Suppressor macrophage treated with lipopolysaccharide for 1 hour (primary cell): ENCODE measurements at places on chromosomes 13 and 19.
A peak's percentile ranks its signal among the peaks of the same experiment; 100 is the strongest.

DNA sequence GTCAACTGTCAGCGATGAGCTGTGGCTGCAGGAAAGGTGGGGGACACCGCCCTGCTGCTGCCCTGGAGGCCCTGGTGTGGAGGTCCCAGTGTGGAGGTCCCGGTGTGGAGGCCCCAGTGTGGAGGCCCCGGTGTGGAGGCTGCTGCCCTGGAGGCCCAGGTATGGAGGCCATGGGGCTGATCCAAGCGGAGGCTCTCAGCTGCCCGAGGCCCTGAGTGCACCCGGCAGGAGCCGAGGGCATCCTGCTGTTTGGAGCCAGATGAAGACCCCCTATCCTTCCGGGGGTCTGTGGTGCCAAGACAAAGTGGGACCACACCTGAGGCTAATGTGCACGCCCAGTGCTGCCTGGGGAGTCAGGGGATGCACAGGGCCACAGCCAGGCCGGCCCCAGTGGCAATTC is 210.4 kb upstream of the SOX1 start:
- DNase-seq = no peak

GRCh38 chr19:2551864-2552185 is 75.9 kb downstream of the GADD45B start:
- no peak for DNase-seq

GRCh38 chr19:47663911-47664771 is 49.1 kb upstream of the EHD2 start:
- DNase-seq = peak; percentile 94

DNA sequence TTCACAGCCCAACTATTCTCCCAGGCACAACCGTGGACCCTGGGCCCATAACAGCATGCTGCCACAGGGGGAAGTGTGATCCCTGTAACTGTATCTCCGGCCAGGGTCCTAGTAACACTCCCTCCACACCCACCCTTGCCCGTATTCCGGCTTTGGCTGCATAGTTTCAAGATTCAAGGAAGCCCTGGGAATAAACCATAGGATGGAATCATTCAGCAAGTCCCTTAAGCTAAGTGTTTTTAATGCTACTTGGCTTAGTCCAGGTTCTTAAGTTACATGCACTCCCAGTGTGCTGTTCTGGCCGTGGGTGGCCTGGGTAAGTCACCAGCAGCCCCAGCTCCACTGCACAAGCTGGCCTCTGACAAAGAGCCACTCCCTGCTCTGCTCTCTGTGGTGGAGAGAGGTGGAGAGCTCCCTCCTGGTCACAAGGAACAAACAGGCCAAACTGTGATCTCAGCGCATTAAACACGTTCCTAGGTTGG is 532.4 kb upstream of the SGCG start:
- DNase-seq = no peak

DNA sequence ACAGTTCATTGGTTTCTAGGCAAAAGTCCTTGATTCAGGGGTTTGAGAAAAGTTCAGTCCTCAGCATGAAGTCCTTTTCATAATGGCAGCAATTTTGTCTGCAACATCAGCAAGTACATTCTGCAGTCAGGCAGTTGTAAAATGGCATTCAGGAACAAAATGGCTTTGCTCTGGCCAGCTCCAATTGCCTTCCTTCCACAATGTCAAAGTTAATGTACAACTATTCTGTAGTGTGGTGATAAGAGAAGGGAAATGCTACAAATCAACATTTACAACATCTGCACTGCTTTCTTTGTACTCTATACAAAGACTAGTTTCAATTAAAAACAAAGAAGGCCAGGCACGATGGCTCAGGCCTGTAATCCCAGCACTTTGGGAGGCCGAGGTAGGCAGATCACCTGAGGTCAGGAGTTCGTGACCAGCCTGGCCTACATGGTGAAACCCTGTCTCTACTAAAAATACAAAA is 1.8 kb upstream of the NEK3 start:
- no peak for DNase-seq

DNA sequence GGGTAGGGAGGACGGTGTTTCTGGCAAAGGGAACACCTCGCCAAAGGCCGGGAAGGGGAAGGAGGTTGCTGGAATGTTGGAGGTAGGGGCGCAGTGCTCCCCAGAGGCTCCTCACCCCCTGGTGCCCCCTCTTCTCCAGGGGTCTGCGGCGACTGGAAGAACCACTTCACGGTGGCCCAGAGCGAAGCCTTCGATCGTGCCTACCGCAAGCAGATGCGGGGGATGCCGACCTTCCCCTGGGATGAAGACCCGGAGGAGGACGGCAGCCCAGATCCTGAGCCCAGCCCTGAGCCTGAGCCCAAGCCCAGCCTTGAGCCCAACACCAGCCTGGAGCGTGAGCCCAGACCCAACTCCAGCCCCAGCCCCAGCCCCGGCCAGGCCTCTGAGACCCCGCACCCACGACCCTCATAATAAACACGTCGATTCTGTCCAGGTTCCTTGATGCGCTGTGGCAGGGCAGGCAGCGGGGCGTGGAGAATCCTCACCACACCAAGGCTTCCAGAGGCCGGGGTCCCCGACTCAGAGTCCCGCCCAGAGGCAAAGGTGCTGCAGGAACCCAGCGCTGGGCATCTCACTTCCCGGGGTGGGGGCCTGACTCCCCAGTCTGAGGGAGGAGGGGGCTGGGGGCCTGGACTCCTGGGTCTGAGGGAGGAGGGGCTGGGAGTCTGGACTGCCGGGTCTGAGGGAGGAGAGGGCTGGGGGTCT is 7.4 kb upstream of the SPACA4 start:
- DNase-seq = no peak

DNA sequence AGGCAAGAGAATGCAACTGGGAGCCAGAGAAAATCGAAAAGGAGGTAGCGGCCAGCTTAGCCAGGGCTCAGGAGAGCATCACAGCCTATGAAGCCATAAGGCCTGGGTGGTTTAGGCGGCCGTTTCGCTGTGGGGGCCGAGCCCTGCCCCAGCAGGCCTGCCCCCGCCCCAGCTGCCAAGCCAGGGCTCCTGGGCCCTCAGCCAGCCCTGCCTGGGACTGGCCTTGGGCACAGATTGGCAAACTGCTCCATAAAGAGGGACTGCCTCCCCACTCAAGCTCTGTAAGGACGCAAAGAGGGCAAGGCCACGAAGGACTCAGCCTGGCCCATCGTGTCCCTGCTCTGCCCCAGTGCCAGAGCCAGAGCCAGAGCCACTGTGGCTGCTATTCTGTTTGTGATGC is 10.2 kb downstream of the ZNF653 start:
- DNase-seq = no peak

GRCh38 chr13:64765636-64766035 is 2464.5 kb downstream of the PCDH9 start:
- no peak for DNase-seq

DNA sequence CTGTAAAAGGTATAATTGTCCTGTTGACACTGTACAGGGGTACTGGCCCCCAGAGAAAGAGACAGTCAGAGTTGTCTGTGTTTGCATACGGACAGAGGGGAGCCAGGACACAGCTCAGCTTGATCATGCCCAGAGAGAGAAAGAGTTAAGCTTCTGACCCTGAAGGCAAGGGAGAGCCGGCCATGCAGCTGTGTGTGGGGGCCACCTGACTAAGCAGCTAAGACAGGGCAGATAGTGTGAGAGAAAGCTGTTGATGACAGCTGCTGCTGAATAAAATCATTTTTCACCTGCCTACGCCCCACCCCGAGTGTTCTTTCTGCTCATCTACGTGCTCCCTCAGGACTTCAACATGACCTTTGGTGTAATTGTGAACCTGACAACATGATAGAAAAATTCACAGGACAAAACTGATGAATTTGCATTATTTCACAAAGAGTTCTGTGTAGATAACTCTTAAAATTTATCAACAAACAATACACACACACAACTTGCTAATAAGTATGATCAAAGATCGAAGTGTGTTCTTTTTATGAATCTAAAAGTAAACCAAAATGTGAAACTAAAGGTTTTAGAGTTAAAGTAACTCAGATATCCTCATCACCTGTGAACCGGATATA is 1294.3 kb upstream of the ATXN8OS start:
- DNase-seq = no peak

DNA sequence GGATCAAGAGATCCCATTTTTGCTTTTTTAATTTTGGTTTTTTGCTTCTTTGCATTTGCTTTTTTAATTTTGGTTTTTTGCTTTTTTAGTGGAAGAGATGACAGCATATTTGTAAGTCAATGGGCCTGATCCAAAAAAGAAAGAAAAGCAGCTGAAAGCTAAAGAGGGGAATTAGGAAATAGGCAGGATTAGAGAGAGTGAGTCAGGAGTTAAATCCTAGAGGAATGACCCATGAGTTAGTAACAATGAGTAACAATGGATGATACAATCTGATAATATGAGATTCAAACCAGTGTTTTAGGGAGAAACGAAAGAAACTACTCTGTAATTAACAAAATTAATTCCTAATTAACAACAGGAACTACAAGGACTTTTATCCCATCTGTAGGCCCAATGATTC is 111.2 kb upstream of the SGCG start:
- DNase-seq = no peak

DNA sequence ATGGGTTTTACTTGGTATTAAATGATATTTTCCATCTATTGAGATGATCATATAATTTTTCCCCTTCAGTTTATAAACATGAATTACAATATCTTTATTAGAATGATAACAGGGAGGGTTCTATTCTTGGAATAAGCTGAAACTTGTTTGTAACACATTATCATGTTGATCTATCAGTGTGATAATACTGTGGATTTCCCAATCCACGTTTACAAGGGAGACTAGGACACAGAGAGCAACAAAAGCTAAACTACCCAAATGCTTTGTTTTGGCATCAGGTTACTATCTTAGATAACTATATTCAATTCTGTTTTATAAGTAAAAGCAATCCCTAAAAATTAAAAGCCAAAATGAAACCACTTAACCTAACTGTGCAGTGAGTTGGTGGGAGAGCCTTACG is 92.5 kb downstream of the TUBGCP3 start:
- DNase-seq = no peak

DNA sequence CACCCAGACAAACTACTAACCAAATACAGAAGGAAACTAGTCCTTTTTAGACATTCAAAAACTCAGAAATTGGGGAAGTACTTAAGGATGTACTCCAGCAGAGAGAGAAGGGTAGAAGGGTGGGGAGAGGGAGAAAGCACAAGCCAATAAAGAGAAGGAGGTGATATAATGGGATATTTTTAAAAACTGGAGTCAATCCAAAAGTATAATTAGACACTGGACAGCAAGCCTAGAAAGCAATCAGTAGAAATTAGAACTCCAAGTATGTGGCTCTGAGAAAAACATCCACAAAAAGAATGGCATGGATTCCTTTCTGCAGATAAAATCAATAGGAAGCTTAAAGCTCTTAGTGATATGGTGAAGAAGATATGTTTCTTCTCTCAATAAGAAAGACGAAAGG is 55.8 kb downstream of the PEPD start:
- DNase-seq = no peak

GRCh38 chr13:30862707-30863106 is 43.4 kb upstream of the MEDAG start:
- no peak for DNase-seq

- DNase-seq = no peak
Observed at GRCh38 chr13:49315756-49316482, 68.2 kb downstream of the CDADC1 start.

DNA sequence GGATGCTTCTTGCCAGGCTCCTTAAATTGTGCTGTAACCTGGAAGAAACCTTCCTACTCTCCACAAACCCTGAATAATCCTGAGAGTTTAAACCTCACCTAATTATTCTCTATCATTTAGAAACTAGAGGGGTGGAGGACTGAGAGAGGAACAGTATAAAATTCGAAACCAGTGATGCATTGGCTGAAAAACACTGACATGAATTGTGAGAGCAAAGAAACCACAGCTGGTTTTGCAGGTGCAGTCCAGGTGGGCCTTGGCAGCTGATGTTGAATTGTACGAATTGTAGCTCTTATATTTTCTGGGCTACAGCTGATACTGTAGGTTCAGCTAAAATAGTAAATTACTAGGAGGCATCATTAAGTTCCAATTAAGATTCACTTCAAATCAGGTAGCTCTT is 227.0 kb upstream of the SLITRK5 start:
- DNase-seq = no peak

GRCh38 chr19:8910775-8911414 is 78.7 kb downstream of the MBD3L1 start:
- DNase-seq = no peak

GRCh38 chr13:70593716-70594115 is 485.5 kb upstream of the KLHL1 start:
- no peak for DNase-seq

- peak; percentile 81 for DNase-seq
Observed at GRCh38 chr19:10295305-10295846, 5.6 kb downstream of the ICAM5 start.

DNA sequence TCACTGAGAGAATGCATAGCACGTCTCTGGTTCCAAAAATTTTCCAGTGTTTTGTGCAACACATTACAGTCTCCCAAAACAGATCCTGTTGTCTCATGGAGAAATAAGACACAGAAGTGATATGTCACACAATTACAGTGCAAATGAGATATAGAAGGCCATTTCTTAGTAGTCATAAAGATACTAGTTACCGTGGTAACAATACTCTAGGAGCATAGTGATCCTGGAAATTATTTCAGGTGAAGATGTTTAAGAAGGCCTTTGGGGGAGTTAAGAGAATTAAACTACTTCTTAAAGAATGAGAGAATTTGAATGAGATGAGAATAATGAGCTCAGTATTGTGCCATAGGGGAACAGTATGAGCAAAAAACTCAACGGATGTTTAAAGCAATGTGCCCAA is 628.0 kb upstream of the MIR17HG start:
- no peak for DNase-seq

- no peak for DNase-seq
Observed at GRCh38 chr13:111572956-111573761, 252.7 kb downstream of the TEX29 start.

GRCh38 chr13:91123456-91124127 is 223.9 kb upstream of the MIR17HG start:
- peak; percentile 33 for DNase-seq

DNA sequence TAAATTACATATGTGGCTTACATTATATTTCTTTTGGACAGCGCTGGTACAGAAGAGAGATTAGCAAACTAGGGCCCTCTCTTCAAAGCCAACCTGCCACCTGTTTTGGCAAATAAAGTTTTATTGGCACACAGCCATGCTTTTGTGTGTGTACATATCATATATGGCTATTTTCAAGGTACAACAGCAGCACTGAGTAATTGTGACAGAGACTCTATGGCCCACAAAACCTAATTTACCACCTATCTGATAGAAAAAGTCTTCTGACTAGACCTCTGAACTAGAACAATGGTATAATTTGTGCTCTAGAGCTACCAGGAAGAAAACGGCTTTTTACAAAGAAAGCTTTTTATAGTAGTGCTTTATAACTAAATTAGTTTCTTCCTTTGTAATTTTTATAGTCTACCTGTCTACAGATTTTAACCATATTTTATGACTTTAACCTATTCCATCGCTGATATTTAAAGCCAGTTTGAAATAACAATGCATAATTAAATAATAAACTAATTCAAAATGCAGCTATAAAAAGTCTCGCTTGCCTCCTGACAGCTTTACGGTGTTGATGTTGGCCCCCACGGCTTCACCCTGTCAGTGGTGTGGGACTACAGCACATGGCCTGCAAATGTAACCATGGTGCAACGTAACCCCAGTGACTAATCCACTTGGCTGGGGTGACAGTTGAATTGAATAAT is 17.7 kb upstream of the DPY19L3 start:
- DNase-seq = no peak

GRCh38 chr19:45637890-45638667 is 1.1 kb downstream of the EML2 start:
- DNase-seq = no peak
